ENCODE measurements at places on chromosomes 7 and 10.

GRCh38 chr7:88202799-88203198, 17.0 kb downstream of the SRI start:
- no peak for DNase-seq

DNA sequence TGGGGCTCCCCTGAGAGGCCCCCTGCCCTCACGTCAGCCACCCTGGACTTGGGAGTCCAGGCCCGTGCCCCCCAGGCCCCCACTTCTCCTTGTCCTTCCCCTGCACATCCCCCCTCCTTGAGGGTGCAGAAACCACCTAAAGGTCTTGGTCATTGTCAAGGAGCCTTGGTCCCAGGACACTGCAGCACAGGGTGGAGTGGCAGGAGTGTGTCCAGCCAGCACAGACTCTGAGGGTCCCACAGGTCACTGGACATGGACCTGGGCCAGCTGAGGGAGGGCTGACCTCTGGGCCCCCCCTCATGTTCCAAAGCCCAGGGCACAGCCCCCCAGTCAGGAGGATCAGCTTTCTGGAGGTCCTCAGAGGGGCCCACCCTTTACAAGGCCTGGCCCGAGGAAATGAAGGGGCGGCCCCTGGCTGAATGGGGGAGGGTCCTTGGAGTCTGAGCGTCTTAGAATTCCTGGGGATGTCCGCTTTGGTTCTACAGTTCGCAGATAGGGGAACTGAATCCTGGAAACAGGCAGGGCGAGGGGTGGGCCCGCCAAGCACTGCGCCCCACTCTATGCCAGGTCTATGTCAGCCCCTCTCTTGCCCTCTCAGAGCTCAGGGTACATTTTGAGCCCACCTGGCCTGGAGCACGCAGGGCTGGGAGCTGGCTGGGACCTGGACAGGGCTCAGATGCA, 54.0 kb downstream of the PWWP2B start:
- no peak for DNase-seq

- DNase-seq, result no peak
These were observed 7.6 kb downstream of the GPNMB start for GRCh38 chr7:23254051-23254681.

DNA sequence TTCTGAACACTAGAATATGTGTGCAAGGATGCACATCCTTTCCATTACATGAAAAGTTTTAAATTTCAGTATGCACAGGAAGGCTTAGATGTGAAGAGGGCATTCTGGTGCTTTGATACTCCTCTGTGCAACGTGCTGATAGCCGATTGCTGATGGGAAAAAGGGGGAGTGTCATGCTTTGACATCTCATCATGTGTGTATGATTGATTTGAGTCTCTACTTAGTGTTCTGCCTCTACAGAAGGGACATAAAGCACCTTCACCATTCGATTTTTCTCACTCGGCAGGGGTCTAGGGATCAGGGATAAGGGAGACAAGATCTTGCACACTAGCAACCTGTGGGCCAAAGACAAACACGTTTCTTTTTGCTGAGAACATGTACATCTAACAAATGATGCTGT, 114.7 kb upstream of the RSU1 start:
- DNase-seq, result no peak

- DNase-seq, result no peak
These were observed 22.7 kb upstream of the AGFG2 start for GRCh38 chr7:100516135-100516812.

- peak; percentile 24 for DNase-seq
These were observed 38.0 kb downstream of the USP6NL start for GRCh38 chr10:11573497-11573896.

DNA sequence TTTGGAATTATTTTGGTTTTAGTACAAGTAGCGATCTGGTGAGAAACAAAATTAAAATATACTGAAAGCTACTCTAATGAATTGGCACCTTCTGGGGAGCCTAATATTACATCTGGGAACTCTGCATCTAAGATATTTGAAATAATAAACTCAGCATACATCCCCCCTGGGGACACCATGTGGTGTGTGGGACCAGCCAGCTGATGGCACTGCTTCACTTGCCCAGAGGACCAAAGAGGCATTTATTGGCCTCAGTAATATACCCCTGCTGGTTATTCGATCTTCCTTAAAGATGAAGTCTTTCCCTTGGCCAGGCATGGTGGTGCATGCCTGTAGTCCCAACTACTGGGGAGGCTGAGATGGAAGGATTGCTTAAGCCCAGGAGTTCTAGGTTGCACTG, 195.1 kb upstream of the AUTS2 start:
- no peak for DNase-seq

GRCh38 chr10:126497672-126498071, 109.4 kb upstream of the ADAM12 start:
- no peak for DNase-seq

DNA sequence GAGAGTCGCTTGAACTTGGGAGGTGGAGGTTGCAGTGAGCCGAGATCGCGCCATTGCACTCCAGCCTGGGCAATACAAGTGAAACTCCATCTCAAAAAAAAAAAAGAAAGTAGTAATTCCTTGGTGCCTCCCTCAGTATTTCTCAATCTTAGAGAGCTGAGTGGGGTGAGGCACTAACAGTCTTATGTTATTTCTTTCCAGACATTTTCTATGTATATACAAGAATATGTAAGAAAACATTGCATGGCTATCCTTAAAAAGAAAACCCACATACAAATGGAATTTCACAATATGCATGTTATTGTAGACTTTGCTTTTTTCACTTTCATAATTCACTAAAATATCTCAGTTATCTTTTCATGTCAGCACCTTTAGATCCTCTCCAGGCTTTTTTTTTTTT, 13.6 kb upstream of the SLF2 start:
- no peak for DNase-seq

- peak; percentile 18 for DNase-seq
These were observed 69.3 kb downstream of the AP3M1 start for GRCh38 chr10:74081192-74081803.

GRCh38 chr10:98055841-98056516, 25.6 kb upstream of the CRTAC1 start:
- DNase-seq, result peak; percentile 6

- DNase-seq, result no peak
These were observed 59.3 kb upstream of the IL6 start for GRCh38 chr7:22667562-22668239.

GRCh38 chr7:155064186-155064585, 5.9 kb upstream of the HTR5A start:
- no peak for DNase-seq

DNA sequence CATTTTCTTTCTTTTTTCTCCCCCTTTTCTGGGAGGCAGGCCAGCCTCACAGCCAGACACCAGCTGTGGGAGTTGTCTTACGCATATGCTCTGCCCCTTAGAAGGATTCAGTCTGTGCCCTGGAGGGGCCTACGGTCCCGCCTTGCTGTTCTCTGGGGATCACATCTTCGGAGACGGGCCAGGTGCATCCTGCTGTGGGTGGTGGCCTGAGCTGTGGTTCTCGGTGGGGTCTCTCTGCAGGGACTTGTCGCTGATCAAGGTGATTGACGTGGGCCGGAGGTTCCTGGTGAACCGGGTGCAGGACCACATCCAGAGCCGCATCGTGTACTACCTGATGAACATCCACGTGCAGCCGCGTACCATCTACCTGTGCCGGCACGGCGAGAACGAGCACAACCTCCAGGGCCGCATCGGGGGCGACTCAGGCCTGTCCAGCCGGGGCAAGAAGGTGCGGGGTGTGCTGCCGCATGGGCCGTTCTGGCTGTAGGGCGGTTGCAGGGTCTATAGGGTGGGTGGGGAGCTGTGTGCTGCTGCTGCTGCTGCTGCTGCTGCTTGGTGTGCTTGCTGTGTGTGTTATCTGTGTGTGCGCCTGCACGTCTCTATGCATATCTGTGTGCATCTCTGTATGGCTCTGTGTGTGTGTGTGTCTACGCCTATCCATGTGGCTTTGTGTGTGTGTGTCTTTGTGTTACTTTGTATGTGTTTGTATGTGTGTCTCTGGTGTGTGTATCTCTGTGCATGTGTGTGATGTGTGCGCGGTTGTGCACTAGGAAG, 17.9 kb downstream of the PFKFB3 start:
- no peak for DNase-seq

DNA sequence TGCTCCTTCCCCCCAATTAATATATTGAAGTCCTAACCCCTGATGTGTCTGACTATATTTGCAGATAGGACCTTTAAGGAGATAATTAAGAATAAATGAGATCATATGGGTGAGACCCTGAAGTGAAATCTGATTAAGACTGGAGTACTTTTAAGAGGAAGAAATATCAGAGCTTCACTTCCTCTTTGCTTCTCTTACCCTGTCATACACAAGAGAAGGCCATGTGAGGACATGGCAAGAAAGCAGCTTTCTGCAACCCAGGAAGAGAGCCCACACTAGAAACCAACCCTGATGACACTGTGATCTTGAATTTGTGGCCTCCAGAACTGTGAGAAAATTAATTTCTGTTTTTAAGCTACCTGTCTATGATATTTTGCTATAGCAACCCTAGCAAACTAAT, 44.2 kb downstream of the JMJD1C start:
- no peak for DNase-seq

GRCh38 chr10:96622013-96622787, 35.4 kb upstream of the TM9SF3 start:
- DNase-seq, result no peak

GRCh38 chr10:78279756-78280155, 246.1 kb downstream of the RPS24 start:
- no peak for DNase-seq

GRCh38 chr10:24904824-24905223, 47.6 kb downstream of the PRTFDC1 start:
- DNase-seq, result no peak

DNA sequence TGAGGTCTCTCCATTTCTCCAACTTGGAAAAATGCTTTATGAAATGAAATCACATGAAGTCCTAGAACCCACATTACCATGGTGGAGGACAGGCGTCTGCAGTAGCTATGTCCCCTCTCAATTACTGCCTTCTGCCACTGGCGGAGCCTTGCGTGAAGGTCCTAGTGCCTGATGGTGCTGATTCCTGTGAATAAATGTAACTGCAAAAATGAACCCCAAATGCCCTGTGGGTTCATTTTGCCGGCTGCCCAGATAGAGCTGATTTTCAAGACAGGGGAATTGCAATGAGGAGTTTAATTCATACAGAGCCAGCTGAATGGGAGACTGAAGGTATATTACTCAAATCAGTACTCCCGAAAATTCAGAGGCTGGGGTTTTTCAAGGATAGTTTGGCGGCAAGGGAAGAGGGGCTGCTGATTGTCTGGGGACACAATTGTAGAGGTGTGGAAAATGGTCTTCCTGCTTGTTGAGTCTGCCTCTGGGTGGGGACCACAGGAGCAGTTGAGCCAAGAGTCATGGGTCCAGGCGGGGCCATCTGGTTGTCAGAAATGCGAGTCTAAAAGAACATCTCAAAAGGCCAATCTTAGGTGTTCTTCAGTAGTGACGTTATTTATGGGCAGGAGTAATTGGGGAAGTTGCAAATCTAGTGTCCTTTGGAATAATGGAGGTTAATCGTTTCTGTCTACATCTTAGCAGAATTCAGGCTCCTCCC, 13.5 kb downstream of the PRF1 start:
- no peak for DNase-seq

GRCh38 chr10:76429368-76430060, 998.1 kb downstream of the LRMDA start:
- no peak for DNase-seq

DNA sequence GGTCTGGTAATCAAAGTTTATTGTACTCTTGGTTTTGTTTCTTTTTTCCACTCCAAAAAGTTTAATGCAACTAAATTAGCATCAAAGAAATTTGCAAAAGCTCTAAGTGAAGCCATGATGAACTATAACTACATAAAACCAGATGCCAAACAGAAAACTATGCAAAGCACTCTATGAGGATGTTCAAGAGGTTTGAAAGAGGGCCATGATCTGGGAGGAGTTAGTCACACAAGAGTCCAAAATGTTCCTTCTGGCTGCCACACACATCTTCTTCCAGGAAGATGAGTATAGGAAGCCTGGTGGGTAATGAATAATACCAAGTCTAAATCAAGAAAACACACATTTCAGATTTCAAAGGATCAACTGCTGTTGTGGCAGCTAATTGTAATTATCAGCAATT, 28.4 kb downstream of the GLI3 start:
- DNase-seq, result no peak

DNA sequence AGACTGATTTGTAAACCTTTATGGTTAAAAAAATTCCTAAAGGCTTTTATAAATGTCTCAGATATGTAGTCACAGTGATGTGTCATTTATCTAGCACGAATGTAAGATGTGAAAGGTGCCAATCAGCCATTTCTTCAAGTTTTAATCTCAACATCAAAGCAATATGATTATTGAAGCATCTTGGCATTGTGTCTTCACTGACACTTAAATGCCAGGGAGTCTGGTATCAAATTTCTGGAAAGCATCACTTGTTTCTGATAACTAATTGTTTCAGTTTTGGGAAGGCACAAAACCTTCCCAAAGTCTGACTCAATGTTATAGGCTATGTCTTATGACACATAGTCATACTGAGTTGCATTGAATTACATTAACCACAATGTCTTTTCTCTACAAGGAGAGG, 492.0 kb upstream of the CNTNAP2 start:
- DNase-seq, result no peak

DNA sequence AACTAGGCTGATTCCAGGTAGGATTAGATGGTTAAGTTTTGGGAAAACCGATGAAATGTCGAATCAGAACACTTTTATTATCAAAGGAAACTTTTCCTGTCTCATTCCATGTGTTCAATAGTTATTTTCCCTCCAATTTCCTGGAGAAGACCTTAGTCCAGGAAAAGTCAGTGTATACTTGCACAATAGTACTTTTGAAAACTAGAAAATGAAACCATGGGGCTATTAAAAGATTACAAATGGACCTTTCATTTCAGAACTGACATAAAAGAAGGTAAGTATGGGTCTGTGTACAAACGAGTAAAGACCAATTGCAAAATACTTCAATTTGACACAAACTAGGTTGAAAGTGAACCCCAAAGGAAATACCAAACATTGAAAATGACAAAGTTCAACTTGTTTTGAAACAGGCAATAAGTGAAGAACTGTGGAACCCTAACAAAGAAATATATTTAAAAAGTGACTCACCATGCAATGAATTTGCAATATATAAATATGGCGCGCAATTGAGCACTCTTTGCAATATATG, 2.1 kb downstream of the AVPI1 start:
- no peak for DNase-seq

- no peak for DNase-seq
These were observed 74.6 kb downstream of the ATRNL1 start for GRCh38 chr10:115167751-115168150.

DNA sequence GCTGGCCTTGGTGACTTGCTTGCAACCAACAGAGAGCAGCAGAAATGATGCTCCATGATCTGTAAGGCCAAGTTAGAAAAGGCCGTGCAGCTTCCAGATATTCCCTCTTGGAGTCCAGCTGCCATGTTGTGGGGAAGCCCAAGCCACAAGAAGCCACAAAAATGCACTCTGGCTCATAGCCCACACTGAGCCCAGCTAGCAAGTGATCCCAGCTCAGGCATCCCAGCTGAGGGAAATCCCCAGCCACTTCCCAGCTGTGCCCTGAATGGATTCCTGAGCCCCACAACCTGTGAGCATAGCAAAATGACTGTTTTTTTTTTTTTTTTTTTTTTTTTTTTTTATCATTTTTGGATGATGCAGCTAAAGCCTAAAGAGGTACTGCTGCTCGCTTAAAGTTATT, 11.1 kb upstream of the SDK1 start:
- no peak for DNase-seq

GRCh38 chr10:105075031-105075430, 433.9 kb downstream of the SORCS3 start:
- no peak for DNase-seq

- DNase-seq, result no peak
These were observed 10.5 kb upstream of the COMMD3 start for GRCh38 chr10:22305721-22306120.
